ENCODE measurements at places on chromosomes 4 and X.

DNA sequence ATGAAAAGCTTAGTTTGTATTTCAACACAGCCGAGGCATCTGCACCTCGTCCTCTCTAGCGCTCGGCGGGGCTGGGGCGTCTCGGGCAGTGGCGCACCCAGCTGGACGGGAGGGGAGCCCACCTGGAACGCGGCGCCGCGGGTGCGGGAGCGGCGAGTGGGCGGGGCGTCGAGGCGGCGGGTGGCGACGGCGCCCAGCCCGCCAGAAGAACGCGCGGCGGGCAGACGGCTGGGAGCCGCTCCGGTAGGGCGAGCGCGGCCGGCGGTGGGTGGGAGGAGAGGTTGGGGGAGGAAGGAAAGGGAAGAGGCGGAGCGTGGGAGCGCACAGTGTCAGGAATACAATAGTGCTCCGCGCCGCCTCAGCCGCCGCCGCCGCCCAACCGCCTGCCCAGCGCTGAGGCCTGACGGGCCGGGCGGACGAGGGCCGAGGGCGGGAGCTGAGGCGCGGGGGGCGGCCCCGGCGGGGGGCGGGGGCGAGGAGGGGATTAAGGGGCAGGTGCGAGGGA is at the start of gene JADE3:
JADE3 (plus strand) TSS at position 324 of the 505 bp plus-strand sequence. CDS start 72,474 bp downstream, outside the sequence.
- peak; percentile 75 for DNase-seq

GRCh38 chr4:38062776-38063097 is 102.5 kb downstream of the PTTG2 start:
- DNase-seq, result no peak

- DNase-seq, result no peak
Measured at GRCh38 chr4:79211490-79211889, 114.4 kb downstream of the NAA11 start.

- DNase-seq, result no peak
Measured at GRCh38 chr4:6659897-6660296, 19.4 kb downstream of the MRFAP1 start.

DNA sequence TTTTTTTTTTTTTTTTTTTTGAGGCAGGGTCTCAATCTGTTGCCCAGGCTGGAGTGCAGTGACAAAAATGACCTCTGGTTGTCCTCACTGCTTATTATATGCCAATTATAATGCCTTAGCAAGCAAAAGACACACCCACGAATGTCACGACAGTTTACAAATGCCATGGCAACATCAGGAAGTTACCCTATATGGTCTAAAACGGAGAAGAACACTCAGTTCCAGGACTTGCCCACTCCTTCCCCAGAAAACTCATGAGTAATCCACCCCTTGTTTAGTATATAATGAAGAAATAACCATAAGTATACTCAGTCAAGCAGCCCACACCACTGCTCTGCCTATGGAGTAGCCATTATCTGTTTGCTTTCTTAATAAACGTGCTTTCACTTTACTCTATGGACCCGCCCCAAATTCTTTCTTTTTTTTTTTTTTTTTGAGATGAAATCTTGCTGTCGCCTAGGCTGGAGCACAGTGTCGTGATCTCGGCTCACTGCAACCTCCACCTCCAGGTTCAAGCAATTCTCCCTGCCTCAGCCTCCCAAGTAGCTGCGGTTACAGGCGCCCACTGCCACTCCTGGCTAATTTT is 106.2 kb downstream of the SMIM20 start:
- peak; percentile 93 for DNase-seq

GRCh38 chrX:47540754-47541538 is 20.1 kb upstream of the ARAF start:
- peak; percentile 93 for DNase-seq

DNA sequence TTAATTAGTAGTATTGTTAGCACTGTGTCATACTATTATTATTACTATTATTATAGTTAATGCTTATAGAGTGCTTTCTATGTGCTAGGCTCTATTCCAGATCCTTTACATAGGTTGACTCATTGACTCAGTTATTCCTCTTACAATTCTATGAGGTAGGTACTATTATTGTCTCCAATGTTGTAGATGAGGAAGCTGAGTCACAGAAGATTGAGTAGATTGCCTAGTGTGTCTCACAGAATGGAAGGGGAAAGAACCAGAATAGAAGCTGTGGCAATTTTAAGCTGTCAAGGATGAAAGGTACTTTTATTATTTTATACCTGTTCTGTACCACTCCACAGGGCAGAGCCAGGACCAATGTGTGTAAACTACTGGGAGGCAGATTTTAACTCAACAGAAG is 1.9 kb upstream of the TCEAL1 start:
- DNase-seq, result no peak

GRCh38 chr4:40672528-40673522 is 43.2 kb upstream of the RBM47 start:
- DNase-seq, result peak; percentile 100

DNA sequence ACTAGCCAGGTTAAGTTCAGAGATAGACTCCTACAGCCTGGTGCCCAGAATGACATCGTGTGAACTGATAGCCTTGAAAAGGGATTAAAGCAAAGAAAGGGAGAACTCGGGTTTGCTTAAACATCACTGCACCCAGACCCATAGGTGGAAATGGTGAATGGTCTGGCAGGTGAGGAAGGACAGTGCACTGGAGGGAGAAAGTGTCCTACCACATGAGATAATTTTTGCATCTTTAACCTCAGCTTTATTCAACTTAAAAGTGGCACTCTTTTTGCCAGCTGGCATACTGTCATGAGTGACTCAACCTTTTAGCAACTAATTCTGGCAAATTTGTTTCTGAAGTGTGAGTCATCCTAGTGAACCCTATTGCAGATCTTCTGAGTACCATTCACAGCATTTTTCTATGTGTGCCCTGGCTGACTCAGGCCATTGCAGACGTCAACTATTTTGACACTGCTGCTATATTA is 53.0 kb upstream of the DAPP1 start:
- peak; percentile 92 for DNase-seq

DNA sequence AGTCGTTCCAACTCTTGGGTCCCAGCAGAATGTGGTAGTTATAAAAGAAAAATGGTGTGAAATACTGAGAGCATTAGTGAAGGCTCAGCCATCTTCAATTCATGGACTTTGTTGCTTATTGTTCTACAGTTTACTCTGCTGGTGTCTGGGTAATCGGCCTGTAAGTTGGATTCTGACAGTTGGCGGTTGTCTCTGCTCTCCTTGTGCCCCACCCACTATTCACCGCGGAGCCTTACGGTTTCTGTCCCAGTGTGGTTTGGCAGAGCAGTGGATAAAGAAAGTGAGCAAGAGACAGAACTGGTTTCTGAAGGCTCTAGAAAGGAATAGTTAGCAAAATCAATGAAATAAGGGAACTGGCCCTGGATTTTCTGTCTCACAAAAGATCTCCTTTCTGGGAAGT is 9.1 kb downstream of the LONRF3 start:
- no peak for DNase-seq

- peak; percentile 36 for DNase-seq
Measured at GRCh38 chrX:14964500-14964899, 91.3 kb downstream of the MOSPD2 start.

GRCh38 chr4:174118171-174118570 is 165.3 kb downstream of the FBXO8 start:
- no peak for DNase-seq

DNA sequence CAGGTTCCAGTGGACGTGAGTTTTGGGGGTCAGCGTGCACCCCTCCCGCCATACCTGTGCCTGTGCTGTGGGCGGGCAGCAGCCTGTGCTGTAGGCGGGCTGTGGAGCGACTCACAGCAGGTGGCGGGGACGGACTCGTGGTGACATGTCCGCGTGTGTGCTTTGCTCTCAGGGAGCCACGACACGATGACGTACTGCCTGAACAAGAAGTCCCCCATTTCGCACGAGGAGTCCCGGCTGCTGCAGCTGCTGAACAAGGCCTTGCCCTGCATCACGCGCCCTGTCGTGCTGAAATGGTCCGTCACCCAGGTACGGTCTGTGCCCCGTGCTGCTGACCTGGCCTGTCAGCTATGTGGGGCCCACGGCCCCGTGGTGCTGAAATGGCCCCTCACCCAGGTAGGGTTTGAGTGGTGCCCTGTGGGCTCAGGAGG is 7.4 kb downstream of the PLCXD1 start:
- DNase-seq, result no peak

- DNase-seq, result peak; percentile 71
Measured at GRCh38 chr4:149605601-149606378, 209.9 kb downstream of the IQCM start.

DNA sequence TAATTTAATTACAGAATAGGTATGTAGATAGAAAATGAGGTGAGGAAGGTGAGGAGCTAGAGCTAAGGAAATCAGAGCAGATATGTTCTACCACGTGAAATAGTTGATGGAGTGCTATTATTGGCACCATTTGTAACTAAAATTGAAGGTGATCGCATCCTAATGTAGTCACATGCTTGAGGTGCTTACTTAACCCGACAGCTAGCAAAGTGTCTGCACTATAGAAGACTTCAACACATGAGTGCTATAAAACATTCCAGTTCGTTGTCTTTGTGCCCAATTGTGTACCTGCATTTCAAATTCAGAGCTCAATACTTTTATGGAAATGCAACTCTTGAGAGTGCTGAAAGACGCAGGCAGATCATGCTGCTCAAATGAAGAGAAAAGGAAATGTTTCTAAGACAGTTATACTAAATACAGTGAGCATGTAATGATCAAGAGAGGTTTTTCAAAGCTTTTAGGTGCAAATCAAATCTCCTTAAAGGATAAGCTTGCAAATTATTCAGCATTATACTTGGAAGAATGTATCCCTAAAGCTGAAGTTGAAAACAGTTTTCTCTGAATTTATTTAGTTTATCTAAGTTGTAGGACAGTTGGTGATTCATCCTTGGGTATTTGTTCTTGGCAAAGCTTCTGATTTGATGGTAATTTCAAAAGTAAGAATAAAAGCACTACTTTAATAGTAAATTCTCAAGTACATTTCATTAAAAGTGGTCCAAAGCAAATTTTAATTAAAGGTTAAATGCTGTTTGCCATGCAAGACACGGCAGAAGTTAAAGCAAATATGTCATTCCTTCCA is 223.9 kb upstream of the EPHA5 start:
- DNase-seq, result peak; percentile 17

GRCh38 chr4:67779631-67780030 is 25.4 kb upstream of the GNRHR start:
- DNase-seq, result no peak

DNA sequence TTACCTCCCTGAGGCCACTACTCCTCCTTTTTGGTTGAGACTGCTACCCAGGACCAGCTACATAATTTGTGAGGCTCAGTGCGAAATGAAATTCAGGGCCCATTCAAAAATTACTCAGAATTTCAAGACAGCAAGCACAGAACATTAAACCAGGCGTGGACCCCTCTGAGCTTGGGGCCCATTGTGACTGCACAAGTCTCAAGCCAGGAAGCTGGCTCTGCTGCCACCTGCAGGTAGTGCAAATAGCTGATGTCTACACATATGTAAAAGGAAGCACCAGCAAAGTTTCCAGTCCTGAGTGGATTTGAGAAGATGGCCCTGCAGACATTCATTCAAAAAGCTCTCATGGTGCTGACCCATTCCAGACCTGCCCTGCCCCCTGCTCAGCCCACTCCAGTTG is 213.4 kb upstream of the LNX1 start:
- peak; percentile 34 for DNase-seq

DNA sequence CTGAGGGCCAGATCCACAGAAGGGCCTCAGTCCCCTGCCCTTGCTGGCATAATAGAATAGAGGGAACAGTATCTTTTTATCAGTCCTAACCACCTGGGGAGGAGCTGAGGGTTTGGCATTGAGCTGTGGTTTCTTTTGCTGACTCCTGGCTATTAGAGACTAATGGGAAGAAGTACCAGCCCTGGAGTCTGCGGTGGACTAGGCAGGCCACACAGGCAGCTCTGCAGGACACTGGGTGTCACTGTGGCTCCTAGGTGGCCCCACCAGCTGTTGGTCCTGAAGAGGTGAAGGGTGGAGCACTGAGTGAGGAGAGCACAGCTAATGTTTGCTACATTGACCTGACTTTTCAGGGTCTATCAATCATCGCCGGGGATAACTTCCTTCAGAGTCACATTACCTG is 52.8 kb upstream of the GPC4 start:
- DNase-seq, result no peak

GRCh38 chr4:184644553-184645307 is 4.5 kb downstream of the CASP3 start:
- peak; percentile 44 for DNase-seq

- DNase-seq, result no peak
Measured at GRCh38 chr4:153426207-153426885, 39.8 kb upstream of the TMEM131L start.

GRCh38 chr4:89493367-89493766 is 185.8 kb upstream of the GPRIN3 start:
- DNase-seq, result no peak

GRCh38 chr4:2048831-2049230 is 10.3 kb upstream of the NAT8L start:
- DNase-seq, result peak; percentile 31

GRCh38 chr4:122917731-122918130 is 4.7 kb downstream of the NUDT6 start:
- peak; percentile 20 for DNase-seq

DNA sequence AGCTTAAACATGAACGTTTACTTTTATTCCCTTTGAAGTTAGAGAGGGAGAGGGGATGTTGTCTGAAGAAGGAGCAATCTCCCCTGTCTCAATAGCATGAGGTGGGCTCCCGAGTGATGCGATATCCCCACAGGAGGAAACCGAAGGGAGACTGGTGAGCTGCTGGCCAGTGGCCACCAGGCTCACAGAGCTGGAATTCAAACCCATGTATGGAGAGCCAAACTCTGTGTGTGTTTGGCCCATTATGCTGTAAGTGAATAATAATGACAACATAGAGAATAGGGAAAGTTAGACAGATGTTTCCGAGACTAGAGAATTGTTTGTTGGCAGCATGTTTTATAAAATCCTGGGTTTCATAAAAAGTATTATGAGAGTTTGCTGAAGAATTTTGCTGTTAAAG is 66.1 kb upstream of the CLNK start:
- DNase-seq, result no peak

- DNase-seq, result peak; percentile 40
Measured at GRCh38 chr4:113576947-113577678, 184.4 kb downstream of the CAMK2D start.

- DNase-seq, result peak; percentile 74
Measured at GRCh38 chr4:183591301-183591700, 67.7 kb downstream of the RWDD4 start.

DNA sequence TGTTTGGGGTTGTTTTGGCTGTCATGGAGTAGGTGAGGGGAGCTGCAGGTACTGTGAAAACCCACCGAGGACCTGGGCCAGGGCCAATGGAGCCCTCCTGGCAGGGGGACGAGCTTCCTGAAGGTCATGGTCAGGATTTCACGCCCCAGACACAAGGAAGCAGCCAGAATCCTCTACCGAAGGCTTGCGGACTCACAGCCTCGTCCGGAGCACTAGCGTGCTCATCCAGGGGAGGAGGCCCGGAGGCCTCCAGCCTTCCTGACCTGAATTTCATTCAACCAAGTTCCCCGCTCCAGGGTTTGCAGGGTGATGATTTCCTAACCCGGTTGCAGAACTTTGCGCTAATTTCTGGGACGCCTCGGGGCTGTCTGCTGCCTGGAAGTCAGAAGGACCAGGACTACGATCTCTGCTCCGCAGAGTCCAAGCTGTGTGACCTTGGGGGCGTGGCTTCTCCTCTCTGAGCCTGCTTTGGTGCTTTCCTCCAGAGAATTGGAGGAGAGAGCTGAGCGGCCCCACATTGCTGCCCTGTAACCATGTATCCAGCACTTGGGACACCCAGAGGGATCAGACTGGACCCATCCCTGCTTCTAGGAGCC is 56.2 kb upstream of the ADRA2C start:
- no peak for DNase-seq

Measured in amniotic epithelial cell (primary cell).